EH (cell line): ENCODE measurements at places on chromosomes 6 and 20.
A peak's percentile ranks its signal among the peaks of the same experiment; 100 is the strongest.

GRCh38 chr6:142856624-142857232 is 88.2 kb downstream of the HIVEP2 start:
- no peak for DNase-seq

- DNase-seq = no peak
These were observed 575.2 kb upstream of the ADGRB3 start for GRCh38 chr6:68059899-68060298.

DNA sequence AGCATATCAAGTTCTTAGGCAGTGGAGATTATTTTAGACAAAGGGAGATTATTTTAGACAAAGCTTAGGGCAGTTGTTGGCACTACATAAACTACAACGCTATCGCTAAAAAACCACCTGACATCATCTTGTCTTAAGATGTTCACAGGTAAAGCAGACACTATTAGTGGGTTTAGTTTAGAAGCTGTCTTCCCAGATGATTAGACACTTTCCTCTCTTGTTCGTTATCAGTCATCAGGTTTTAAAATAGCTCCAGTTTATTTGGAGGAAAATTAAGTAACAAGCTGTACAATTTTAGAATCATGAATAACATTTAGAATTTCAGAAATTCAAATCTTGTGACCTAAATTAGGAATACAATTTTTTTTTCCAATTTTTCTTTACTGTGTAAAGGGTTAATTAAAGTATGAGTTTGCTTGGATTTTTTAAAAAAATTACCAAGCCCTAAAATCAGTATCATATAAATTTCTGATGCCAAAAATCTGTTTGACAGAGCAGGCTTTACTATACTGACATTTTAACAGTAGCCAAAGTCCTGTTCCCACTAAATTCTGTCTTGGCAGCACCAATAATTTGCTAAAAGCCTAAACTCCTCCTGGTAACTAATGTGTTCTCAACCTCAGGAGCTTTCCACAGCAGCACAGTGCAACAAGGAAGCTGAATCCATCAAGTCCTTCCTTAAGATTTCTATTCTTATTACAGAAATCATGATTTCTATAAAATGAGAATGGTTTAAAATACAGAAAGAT is 109.0 kb downstream of the HIVEP2 start:
- DNase-seq = no peak

- DNase-seq = no peak
These were observed 249.3 kb upstream of the PLN start for GRCh38 chr6:118298476-118299427.

DNA sequence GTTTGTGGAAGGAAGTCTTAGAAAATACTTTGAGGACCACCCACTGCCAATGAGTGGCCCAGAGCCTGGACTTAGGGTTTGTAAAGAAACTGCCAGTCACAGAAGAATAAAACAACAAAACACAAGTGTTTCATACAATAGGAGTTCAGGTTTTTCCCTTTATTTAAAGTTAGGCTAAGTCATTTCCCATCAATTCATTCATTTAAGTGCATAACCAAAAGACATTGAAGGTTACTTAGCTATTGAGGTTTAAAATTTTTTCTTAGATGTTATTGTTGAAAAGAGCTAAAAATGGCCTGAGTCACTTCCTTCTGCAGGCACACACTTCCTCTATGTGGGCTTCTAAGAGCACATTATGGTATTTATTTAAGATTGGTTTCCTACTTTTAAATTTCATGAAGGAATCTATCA is 54.2 kb downstream of the ARMC2 start:
- peak; percentile 55 for DNase-seq

DNA sequence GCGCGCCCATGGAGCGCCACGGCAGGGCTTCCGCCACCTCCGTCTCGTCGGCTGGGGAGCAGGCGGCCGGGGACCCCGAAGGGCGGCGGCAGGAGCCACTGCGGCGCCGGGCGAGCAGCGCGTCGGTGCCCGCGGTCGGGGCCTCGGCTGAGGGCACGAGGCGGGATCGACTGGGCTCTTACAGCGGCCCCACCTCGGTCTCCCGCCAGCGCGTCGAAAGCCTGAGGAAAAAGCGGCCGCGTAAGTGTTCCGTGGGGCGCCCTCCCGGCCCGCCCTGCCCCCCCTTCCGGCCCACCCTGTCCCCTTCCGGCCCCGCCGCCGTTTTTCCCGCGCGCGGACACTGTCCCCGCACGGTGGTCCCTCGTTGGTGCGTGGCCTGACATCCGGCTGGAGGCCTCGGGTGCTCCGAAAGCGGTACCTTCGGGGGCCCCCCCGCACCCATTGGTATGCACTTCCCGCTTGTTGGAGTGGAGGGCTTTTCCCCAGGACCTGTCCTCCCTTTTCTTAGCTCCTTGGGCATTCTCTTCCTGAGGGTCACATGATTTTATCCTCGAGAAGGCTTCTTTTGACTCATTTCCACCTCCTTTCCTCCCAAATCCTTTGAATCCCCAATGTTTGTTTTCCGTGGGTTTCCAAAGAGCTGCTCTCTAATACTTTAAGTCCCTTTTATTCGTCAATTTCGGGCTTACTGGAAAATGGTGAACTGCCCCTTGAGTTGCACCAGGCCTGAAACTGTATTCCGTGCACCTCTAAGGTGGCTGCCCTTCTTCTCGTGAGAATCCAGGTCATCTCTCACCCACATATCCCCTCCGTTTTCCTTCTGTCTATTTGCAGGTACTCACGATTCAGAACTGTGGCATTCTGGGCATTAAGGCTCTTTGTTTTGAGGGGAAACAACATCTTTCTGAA is 556 bp downstream of the PANK2 start:
- peak; percentile 41 for DNase-seq

DNA sequence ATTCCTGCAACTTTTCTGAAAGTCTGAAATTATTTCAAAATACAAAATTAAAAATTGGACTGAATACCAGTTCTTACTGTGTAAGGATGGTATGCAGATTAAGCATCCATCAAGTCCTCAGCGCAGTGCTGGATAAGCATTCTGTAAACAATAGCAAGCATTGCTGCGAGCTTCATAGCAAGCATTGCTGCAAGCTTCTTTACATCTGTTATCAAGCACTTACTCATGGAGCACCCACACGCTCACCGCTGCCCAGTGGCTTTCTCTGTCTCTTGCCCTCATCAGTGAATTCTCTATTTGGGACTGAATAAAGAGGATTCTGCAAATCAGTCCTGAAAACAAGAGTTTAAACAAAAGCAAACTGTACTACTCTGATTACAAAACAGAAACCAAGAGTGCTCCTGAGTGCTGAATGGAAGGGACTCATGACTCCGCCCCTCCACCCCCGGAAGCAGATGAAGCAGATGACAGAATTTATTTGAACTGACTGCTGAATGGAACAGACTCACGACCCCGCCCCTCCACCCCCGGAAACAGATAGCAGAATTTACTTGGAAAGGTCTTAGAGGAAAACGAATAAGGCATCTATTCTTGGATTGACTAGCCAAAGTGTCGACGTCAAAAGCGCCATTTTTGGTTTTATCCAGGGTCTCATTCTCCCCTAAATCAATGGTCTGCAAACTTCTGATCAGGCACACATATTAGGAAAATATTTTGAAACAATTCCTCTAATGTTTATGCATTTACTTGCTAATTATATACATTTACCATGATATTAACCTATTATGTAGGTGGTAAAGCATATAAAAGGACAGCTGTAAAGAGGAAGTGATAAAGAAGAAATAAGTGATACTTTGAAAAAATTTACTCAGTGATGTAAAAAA is 22.1 kb upstream of the EYA2 start:
- no peak for DNase-seq

DNA sequence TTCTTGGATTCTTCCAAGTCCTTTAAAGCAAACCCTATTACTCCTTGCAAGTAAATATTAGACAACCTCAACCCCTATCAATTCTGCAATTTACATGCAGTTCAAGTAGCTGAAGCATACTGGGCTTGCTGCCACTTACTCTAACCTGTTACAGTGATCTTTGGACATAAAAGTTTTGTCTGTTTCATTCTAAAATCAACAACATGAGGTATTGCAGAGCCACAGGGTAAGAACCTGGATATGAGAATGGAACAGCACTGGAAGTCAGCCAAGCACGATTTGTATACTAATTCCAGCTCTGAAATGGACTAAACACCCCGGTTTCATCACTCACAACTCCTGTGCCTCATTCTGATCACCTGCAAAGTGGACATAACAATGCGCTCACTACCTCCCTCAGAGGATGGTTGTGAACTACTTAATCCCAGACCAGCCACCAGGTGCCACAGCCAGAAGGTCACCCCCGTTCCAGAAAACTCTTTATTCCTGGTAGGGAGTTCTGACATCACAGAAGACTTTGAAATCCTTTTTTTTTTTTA is 270.0 kb downstream of the ADGB start:
- DNase-seq = no peak

GRCh38 chr6:74715355-74716085 is 490.3 kb downstream of the COL12A1 start:
- DNase-seq = peak; percentile 71

GRCh38 chr6:6826095-6826901 is 237.8 kb downstream of the LY86 start:
- no peak for DNase-seq

GRCh38 chr6:16109659-16110305 is 19.1 kb upstream of the MYLIP start:
- no peak for DNase-seq

- no peak for DNase-seq
These were observed 11.3 kb downstream of the TGM3 start for GRCh38 chr20:2307136-2307535.

DNA sequence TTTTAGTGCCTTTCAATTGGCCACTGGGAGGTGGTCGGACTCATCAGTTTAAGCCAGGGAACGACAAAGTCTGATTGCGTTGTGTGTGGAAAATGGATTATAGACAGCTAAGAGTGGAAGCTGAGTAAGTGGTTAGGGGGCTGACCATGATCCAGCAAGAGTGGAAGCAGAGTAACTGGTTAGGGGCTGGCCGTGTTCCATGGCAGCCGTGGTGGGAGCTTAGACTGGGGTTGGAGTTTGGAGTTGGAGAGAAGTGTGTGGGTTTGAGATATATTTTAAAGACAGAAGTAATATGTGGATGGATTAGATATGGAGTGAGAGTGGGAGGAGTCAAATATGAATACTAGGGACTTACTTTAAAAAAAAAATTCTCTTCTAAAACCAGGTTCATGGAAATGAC is 41.7 kb downstream of the LRRN4 start:
- DNase-seq = no peak

- DNase-seq = no peak
These were observed 29.4 kb downstream of the MDGA1 start for GRCh38 chr6:37668251-37668650.

DNA sequence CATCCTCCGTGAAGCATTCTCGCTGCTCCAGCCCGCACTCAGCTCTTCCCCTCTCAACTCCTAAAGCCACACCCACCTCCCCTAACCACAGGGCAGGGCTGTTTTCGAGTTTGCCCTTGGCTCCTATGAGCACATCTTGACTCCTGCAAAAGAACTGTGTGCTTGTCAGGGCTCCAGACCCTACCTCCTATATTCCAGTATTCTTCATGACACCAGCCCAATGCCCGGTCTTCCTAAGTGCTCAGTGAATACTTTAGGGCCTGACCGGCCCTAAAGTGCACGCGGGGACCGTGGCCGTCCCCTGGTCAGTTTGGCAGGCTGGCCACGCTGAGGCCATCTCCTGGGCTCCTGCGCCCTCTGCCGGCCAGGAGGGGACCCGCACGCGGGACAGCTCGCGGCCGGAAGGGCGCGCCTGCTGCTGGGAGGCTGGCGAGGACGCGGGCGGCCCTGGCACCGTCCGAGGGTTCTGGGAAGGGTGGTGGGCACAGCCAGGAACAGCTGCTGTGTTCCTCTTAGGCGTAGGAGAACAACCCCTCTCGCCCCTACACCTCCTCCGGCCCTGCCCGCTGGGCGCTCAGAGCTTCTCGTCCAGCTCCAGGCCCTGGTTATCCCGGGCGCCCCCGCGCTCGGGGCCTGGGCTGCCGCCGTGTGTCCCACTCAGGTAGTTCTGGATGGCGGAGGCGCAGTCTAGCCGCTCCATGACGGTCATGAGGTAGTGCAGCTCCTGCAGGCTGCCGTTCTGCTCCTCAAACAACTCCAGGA is 11.0 kb downstream of the UNC5CL start:
- peak; percentile 73 for DNase-seq

DNA sequence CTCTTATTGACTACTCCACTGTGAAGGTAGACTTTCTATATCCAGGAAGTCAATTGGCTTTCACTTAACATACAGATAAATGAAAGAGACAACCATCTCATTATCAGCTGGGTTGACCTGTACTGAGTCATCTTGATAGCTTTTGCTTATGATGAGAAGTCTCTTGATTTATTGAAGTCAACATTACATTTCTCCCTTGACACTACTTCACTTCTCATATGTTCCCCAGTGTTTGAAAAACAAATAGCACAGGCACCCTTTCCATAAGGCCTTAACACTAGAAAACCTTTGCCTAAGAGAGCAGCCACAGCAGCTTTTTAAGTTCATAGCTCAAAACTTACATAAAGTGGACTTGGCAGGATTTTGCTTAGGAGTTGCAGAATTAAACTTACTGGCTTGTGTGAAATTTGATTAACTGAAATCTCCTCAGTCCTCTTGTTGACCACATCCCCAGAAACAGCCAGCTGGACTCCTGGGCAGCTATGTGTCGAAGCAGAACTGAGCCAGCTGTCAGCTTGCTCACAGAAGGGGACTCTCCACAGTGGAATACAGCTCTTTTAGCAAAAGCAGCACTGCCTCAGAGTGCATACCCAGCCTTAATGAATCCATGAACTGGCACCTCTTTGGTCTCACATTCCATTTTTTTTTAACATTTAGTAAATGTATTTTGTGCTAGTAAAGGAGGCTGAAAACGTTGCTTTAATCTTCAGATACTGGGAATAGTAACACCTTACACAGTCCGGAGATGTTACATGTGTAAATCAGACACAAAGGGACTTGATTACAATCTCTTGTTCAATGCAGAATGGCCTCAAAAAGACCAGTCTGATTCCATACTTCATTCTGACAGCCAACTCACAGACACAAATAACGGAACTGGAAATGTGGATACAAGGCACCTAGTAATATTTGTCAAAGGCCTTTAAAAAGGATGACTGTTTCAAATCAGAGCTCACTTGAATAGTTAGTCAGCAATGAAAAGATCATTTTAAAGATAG is 1532.7 kb downstream of the HACE1 start:
- no peak for DNase-seq

DNA sequence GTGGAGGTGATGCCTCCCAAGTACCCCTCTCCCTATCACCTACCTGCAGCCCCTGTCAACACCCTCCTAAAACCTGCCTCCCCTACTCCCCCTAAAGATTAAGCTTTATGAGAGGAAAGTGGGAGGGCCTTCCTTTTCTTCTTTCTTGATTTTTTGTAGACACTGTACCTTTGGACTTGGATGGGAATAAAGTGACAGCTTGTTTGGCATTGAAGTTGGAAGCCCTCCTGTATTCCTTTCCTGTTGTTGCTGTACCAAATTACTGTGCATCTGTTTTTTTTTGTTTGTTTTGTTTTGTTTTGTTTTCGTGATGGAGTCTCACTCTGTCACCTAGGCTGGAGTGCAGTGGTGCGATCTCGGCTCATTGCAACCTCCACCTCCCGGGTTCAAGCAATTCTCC is 99.3 kb upstream of the NFATC2 start:
- no peak for DNase-seq

GRCh38 chr6:47437592-47437991 is 40.0 kb upstream of the CD2AP start:
- no peak for DNase-seq

- DNase-seq = no peak
These were observed 147.4 kb downstream of the FOXC1 start for GRCh38 chr6:1757131-1757530.

- no peak for DNase-seq
These were observed 72.7 kb downstream of the HDDC2 start for GRCh38 chr6:125228981-125229479.

- DNase-seq = no peak
These were observed 37.4 kb upstream of the SNRPB2 start for GRCh38 chr20:16692442-16692841.
